Cortex of kidney (tissue), 1 donor: ENCODE measurements at places on chromosomes 13 and 19.

DNA sequence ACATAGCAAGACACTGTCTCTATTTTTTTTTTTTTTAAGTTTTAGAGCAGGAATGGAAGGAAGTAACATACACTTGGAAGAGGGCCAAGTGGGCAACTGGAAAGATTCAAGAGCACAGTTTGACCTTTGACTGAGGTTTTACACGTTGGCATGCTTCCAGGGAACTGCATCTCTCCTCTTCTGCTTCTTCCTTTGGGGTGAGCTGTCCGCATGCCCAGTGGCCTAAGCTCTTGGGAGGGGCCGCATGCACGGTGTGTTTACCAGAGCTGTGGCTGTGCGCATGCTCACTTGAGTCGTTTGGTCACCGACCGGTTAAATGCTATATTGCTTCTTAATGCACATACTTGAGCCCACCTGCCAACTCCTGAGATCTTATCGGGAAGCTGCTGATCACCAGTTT, 727.7 kb downstream of the UQCRFS1 start:
- DNase-seq, result no peak

DNA sequence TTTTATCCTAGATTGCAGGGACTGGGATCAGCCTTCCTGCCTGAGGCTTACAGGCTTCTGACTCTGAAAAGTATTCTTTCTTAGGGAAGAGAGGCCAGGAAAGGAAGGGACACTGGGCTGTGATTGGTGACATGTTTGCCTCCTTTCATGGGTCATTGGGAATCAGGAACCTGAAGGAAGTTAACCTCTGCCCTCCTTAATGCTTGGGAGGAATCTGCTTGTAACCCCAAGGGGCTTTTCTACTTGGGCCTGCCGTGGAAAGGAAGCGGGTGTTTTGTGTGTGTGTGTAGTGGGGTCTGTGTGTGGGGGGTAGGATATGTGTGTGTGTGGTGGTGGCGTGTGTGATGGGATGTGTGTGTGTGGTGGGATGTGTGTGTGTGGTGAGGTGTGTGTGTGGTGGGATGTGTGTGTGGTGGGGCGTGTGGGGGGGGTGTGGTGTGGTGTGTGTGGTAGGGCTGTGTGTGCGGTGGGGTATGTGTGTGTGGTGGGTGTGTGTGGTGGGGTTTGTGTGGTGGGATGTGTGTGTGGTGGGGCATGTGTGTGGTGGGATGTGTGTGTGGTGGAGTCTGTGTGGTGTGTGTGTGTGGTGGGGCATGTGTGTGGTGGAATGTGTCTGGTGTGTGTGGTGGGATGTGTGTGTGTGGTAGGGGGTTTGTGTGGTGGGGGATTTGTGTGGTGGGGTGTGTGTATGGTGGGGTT, 41.3 kb upstream of the NPAS1 start:
- DNase-seq, result no peak

GRCh38 chr19:47019431-47020041, at the start of gene NPAS1:
Gene NPAS1 (plus strand): TSS chr19:47019837. CDS start chr19:47021048, 1,211 bp downstream.
- no peak for DNase-seq

GRCh38 chr13:110965038-110965754, 50.3 kb upstream of the ANKRD10 start:
- no peak for DNase-seq

DNA sequence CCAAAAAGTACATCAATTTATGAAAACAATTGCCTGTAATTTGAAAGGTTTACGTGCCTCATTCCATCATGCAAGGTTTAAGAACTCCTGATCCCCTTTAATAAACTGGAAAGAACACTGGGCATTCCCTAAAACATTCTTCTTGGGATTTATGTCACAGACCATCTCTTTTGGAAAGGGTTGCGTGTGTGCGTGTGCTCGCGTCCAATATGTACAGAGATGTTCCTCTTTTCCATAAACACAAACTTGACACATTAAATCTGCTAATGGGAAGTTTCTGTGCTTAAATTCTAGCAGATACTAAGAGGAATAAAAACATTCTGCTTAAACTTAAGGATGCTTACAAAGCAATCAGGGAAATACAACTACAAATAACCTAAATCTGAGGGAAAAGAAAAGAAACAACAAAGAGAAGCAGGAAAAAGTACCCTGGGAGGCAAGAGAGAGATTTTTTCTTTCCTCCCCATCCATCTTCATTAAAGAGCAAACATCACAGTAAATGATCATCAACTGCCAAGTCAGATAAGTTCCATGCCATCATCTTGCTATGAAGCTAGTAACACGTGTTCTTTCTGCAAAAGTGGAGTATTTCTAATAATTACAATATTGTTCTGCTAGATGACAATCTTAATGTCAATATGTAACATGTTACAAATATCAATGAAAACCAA, 83.7 kb downstream of the STK24 start:
- DNase-seq, result no peak
